Cortex of kidney (tissue), 1 donor: ENCODE measurements at places on chromosomes 13 and 19.

GRCh38 chr13:69641773-69642172 lies 465.9 kb upstream of the ATXN8OS start:
- DNase-seq, result no peak

DNA sequence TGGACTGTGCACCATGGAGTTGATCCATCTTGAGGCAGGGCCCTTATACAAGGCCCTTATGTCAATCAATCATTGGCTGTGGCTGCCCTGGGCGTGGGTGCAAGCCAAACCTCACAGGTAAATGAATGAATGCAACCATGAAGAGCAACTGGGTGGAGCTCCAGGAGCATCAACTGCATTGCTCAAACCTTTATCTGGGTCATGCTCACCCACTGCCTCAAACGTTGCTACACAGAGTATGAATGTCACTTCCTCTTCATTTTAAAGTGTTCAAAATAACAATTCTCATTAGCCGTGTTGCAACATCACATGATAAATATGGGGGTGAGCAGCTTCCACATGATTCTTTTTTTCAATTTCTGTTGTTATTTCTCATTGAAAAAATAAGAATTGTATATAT lies 6.4 kb upstream of the ZNF333 start:
- DNase-seq, result no peak

- no peak for DNase-seq
Observed at GRCh38 chr13:50747737-50748350, 95.6 kb downstream of the DLEU7 start.

DNA sequence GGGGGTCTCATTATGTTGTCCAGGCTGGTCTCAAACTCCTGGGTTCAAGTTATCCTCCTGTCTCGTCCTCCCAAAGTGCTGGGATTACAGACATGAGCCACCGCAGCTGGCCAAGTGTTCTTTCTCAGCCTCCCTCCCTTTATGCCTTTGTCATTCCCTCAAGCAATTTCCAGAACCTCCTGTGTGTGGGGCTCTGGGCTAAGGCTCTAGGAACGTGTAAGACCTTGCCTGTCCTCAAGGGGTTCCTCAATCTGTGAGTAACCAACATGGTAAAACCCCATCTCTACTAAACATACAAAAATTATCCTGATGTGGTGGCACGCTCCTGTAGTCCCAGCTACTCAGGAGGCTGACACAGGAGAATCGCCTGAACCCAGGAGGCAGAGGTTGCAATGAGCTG lies 15.5 kb upstream of the SPACA4 start:
- DNase-seq, result no peak

DNA sequence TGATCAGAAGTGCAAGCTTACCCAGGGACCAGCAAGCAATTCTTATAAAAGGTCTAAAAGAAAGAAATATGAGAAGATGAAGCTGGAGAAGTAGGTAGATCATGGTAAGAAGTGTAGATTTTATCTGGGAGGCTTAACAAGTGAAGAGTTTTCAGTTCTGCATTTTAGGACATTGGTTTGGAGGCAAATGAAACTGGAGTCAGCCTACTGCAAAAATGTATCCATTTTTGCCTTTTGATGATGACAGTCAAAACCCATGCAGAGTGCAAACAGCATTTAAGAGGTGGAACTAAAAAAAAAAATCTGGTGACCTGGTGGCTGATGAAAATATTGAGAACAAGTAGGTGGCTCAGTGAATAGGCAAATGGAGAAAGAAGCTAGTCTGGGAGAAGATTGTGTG lies 216.9 kb downstream of the DNAJC15 start:
- DNase-seq, result no peak

DNA sequence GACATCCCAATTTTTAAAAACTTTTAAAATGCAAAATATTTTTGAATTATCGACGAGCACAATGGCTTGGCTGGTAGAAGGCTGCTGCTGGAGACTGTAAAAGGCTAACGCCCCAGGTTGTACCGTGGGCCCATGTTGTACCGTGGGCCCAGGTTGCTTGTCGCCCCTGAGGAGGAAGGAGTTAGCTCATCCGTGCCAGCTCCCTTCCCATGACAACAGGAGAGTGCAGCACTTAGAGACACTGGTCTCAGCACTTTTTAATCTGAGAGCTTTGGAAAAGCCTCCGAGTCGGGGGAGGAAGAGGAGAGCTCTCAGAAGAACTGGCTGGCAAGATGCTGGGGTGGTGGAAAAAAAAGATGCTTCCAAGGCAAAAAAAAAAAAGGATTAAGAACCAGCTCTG lies 50.3 kb upstream of the CACNA1A start:
- DNase-seq, result no peak

- DNase-seq, result no peak
Observed at GRCh38 chr13:76307142-76307541, 579.1 kb downstream of the KCTD12 start.

DNA sequence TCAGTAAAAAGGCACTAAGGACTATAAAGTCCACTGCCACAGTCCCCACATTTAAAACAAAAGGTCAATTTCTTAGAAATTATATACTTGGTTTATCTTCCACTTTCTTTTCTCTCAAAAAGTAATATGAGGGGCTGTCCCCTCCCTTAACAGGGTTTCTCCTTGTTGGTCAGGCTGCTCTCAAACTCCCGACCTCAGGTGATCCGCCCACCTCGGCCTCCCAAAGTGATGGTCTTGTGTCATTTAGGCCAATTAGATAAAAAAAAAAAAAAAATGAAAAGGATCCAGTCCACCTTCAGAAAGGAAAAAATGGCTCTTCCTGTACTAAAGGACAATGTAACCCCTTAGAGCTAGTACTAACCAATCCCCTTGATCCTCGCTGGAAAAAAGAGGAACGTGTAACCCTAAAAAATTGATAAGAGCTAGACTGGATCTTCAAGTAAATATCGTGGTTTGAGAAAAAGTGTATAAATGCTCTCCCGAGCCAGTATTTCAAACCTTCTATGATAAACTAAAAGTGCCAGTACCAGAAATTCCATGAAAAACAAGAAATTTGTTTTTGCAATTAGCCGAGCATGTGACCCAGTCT lies 9.0 kb upstream of the CD70 start:
- no peak for DNase-seq

DNA sequence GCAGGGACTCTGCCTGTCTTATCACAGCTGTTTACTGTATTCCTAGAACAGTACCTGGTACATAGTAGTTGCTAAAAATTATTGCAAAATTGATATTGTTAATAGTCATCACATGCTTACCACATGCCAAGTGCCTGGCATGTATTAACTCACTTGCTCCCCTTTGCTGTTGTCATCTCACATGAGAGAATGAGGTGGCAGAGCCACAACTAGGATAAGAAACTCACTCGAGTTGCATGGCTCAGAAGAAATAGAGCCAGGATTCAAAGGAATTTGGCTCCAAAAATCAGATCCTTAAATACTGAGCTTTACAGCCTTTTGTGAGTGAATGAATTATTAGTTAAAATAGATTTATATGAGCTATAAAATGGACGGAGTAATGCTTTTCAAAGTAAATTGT lies 42.6 kb downstream of the B3GLCT start:
- DNase-seq, result no peak

GRCh38 chr13:20295956-20296355 lies 63.8 kb upstream of the GJB6 start:
- DNase-seq, result no peak

DNA sequence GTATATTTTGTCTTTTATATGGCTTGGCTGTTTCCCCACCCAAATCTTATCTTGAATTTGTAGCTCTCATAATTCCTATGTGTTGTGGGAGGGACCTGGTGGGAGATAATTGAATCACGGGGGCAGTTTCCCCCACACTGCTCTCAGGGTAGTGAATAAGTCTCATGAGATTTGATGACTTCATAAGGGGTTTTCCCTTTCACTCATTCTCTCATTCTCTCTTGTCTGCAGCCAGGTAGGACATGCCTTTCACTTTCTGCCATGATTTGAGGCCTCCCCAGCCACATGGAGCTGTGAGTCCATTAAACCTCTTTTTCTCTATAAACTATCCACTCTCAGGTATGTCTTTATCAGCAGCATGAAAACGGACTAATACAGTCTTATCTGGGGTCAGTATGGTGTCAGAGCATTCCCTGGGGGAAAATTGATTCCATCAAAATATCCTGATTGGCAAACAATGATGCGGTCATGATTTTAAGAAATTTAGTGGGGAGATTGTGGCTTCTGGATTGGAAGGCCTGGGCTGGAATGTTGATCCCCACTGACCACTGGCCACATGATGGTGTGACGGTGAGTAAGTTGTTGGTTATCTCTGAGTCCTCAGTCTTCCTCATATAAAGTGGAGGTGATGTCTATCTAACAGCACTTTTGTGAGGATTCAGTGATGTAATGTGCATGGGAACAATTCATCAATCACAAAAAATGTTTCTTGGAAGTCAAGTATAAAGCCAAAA lies 27.5 kb upstream of the ANKRD10 start:
- no peak for DNase-seq

DNA sequence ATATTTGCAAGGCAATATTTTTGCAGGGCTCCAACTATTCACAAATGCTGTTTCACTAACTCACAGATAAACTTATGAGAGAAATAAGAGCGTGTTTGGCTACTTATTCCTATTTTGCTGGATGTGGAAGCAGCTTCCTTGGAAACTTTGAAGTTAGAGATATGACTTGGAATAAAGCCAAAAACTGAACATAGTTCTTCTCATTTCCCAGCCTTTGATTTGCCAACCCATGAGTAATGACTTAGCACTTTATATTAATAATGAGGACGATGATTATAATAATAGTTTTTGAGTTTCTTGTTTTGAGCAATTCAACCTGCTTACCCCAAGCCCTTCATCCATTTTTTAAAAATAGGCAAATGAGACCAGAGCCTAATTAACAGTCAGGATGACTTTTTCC lies 47.7 kb downstream of the SLC10A2 start:
- DNase-seq, result no peak

DNA sequence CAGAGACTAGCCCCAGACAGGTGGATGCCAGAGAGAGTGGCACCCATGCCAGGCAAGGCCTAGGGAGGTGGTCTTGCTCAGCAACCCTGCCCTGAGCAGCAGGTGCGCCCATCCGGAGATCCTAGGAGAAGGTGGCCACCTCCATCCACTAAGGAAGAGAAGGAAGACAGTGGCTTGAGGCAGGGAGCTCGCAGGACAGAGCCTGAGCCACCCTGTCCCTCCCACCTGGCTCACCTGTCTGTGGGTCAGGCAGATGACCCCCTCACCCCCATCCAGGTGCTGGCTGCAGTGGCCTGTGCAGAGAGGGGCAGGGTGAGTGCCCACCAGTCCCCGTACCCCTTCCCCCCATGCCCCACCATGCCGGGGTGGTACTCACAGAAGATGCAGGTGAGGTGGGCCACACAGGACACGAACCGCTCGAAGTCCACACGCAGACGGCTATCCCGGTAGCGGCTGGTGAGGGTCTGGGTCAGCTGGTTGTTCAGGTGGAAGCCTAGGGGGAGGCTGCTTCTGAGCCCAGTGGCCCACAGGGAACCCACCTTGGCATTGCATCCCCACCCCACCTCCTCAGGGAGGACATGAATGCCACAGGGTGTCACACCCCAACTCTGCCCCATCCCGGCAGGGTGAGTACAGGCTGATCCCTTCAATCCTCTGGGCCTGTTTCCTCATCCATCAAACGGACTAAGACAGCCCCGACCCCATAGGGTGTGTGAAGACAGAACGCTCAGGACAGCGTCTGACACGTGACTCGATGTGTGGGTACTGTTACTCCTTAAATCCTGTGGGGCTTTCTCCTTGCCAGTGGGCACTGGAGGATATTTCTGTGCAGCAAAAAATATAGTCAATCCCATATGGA lies 13.3 kb downstream of the CAPN12 start:
- no peak for DNase-seq

- DNase-seq, result no peak
Observed at GRCh38 chr19:55352040-55352439, 2.5 kb downstream of the COX6B2 start.

DNA sequence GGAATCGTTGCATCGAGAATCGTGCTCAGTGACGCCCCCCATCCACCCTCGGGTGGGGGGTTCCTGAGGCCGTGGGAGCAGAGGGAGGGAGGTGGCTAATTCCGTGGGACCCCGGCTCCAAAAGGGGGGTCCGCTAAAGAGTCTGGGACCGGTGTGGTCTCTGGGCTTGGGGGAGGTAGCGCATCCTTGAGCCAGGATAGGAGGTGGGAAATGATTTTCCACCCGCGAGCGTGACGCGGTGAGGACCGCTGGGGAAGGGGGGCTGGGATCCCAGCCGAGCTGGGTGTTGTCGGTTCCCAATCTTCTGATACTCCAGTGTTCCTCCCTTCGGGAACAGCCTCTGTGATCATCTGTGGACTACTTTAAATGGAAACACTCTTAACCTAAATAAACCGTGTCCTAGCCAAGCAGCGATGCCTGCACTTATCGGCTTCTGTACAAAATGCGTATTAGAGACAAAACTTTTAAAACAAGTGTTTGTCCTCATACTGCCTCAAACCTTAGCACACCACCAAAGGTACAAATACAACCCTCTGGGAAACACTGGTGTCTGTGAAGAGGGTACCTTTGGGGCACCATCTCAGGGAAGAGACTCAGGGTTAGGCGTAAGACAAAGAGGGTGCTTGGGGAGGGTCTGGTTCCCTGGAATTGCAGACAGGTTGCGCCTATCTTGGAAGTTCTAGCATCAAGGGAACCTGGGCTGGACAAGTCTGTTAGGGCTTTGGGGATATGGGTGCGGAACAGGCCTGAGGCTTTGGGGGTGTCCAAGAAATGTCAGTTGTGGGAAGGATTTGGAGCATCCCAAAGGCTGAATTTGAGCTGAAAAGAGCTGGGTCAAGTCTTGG lies 16.0 kb downstream of the KCNC3 start:
- no peak for DNase-seq

DNA sequence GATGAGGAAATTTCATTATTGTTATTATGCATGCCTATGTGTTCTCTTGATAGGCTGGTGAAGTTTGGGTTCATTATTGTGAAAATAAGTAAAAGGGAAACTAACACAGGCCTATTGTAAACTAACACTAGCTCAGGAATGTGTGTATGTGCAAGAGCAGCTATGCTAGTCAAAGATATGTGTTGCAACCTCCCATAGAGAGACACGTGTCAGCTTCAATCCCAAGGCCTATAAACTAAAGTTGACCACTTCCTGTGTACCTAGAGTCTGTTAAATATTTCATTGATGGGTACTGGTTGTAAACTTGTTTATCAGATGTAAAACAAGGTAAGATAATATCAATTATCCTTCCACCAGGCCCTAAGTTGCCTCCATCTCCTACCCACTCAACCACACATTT lies 44.7 kb upstream of the ZNF30 start:
- DNase-seq, result no peak
